Stimulated activated CD8-positive, alpha-beta memory T cell treated with anti-CD3 and anti-CD28 coated beads, Interleukin-15, amount 100 ng/mL, for 24 hours (primary cell): ENCODE measurements at places on chromosomes 12 and 14.

DNA sequence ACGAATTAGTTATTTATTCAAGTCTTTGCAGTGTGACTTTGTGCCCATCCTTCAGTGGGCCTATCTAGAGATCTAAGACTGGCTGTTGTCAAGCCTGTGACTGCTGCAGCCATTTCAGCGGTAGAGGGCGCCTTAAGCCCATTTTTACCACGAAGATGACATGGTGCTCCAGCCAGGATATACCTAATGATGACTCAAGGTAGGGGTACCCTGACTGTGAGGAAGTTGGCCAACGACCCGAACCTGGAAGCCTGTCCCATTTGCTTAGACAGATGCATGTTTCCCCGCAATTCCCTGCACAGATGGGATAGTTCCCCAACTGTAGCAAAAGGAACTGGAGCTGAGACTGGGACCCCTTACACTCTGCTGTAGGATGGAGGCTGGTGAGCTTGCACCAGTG is 41.3 kb downstream of the RAB3IP start:
- DNase-seq: no peak

GRCh38 chr12:32390572-32391219 is 8.7 kb upstream of the FGD4 start:
- no peak for DNase-seq

DNA sequence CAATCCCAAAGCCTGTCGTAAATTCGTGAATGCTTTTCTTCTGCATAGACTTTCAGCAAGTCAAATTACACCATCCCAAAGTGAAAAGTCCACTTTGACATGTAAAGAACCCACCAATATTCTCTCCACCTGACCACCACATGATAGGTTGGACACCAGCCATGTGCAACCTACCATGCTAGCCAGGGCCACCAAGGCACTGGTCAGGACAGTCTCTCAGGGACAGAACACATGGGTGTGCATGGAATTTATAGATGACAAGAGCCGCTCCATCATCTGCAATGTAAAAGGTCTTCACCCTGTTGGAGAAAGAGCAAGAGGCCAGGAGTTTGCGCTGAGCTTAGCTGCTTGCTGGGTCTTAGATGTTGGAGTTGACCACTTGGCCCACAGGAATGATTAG is 5.4 kb upstream of the KRT76 start:
- no peak for DNase-seq

GRCh38 chr14:70955543-70956480 is 48.6 kb downstream of the PCNX1 start:
- no peak for DNase-seq

DNA sequence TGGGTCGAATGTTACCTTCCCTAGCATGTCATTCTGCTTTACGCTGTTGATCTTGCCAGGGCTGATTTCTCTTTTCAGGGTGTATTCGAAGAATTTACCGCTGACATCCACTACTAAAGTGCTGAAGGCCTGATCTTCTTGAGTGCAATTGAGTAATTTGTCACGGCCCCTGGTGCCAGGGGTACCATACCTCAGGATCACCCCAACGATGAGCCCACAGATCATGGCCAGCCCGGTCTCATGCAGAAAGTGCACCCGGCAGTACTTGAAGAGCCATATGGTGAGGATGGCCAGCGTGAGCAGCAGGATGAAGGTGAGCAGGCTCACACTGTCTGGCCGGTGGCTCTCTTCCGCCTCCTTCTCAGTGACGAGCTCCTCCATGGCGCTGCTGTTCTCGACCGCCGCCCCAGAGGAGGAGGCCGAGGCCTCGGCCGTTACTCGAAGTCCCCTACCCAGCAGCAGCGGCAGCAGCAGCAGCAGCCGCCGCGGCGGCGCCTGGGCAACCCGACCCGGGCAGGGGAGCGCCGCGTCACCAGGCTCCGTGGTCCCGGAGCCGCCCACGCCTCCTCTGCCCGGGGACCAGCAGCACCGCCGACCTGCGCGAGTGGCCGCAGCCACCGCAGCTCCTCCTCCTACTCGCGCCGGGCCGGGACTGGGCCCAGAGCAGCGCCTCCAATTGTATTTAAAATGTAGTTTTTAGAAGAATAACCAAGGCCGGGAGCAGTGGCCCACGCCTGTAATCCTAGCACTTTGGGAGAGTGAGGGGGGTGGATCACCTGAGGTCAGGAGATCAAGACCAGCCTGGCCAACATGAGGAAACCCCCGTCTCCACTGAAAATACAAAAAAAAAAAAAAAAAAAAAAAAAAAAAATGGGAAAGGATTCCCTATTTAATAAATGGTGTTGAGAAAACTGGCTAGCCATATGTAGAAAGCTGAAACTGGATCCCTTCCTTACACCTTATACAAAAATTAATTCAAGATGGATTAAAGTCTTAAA is 58.5 kb upstream of the TMPO start:
- DNase-seq: no peak

GRCh38 chr14:58367296-58367695 is 28.4 kb upstream of the TOMM20L start:
- no peak for DNase-seq

- no peak for DNase-seq
These were observed 86.3 kb upstream of the TBX3 start for GRCh38 chr12:114770323-114770722.

GRCh38 chr12:54993181-54993835 is 8.7 kb upstream of the TESPA1 start:
- DNase-seq: no peak

GRCh38 chr12:91685917-91686316 is 459.7 kb downstream of the BTG1 start:
- DNase-seq: no peak

DNA sequence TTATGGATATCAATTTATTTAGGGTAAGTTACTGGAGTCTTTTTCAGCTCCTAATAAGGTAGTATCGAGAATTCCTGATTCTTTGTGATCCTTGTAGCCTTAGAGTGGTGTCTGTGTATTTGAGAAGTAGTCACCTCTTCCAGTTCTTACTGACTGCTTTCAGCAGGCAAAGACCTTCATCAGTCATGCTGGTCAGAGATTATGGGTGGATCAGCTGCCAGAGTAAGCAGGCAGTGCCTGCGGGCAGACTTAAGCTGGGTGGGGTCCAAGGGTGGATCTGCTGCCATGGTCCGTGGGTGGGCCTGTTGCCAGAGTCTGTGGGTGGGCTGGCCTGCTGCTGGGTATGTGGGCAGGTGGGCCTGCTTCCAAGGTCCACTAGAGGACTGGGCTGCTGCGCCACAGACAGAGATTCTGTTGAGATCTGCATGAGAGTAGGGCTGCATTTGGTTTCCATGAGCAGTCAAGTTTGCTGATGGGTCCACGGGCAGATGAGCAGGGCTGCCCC is 188.7 kb downstream of the ANO2 start:
- no peak for DNase-seq

DNA sequence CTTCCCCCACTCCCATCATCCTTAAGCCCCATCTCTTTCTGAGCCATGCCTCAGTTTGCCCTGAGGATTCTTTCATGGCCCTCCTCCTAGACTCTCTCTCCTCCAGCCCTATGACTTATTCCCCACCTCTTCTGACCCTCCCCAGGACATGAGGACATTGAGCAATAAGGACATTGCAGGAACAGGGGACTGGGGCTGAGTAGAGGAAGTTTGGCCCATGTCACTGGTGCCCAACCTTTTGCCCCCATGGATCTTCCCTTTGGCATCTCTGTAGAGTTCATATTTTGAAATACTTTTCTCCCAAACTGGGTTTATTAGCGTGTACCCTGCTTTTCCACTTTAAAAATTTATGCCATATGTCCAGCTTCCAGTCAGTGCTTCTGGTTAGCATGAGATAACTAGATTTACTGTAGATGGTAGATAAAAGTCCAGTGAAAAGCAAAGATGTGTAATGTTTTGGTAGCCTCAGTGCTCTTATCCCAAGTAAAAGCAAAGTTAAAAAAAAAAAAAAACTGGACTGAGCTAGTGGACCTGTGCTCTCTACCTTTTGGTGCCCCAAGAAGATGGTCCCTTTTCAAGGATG is 6.1 kb upstream of the LRP1-AS start:
- DNase-seq: no peak

DNA sequence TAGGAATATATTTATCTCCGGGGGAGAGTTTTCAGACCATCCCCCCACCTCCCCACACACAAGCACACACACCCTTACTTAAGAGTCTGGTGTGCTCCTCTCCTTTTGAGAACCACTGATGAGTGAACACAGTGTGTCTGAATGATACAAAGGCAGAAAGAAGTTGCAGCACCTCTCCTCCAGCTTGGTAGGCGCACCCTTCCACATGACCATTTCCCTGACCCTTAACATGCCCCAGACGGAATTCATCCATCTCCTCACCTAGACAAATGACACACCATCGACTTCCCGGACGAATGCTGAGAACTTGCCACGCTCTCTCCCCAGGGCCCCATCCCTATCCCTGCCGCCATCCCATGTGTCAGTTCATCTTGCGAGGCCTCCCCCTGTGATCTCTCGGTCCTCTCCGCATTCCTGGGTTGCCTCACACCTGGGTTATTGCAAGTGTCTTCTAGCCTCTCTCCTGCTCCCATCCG is 3.9 kb downstream of the TNFRSF1A start:
- DNase-seq: no peak

DNA sequence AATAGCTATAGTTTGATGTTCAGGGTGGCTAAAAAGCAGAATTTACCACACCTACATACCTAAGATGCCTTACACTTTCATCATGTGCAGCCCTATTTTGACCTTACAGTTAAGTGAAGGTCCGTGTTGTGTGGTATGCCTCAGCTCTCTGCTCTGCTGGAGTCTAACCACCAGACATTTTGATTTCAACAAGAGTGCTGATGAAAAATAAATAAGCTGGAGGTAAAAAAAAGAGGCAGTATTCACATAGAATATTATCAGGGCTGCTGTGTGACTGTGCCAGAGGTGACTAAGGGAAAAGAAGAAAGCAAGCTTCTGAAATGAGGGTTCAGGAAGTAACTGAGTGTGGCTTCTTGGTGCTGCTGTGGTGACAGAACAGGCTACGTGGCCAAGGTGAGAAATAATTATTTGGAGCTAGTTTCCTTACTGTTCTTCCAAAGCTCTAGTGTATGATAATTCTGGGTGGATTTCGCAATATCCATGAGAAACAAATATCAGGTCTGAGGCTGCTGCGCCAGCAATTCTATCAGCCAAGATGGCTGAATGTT is 188.8 kb downstream of the STXBP6 start:
- DNase-seq: no peak

DNA sequence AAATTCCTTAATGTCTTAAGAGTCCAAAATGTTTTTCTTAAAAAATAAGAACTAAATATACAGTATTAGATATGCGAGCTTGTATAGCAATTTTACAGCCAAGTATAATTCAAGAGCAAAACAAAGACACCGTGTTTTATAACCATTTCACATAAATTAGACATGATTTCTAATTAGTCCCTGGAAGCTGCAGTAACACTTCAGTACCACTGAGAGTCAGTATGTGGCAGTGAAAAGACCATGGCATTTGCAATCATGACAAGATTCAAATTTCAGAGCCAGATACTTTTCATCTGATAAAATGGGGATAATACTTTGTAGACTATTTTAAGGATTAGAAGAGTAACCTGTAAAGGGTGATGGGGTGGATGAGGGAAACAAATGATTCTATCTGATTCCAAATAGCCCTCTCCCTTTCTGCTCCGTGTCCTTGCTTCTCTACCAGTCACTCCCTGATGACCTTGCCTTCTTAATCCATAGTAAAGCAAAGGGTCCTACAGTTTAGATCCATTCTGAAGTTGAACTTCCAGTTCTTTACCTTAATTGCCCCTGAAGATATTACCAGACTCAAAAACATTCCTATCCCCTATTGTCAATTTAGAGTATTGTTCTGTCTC is 145.4 kb upstream of the ABCD2 start:
- DNase-seq: no peak

- DNase-seq: peak; percentile 20
These were observed 32.6 kb downstream of the DTX1 start for GRCh38 chr12:113088971-113089756.

GRCh38 chr14:34051966-34052657 is 101.2 kb upstream of the EGLN3 start:
- no peak for DNase-seq

GRCh38 chr14:55073856-55074255 is 22.4 kb downstream of the MAPK1IP1L start:
- DNase-seq: no peak

DNA sequence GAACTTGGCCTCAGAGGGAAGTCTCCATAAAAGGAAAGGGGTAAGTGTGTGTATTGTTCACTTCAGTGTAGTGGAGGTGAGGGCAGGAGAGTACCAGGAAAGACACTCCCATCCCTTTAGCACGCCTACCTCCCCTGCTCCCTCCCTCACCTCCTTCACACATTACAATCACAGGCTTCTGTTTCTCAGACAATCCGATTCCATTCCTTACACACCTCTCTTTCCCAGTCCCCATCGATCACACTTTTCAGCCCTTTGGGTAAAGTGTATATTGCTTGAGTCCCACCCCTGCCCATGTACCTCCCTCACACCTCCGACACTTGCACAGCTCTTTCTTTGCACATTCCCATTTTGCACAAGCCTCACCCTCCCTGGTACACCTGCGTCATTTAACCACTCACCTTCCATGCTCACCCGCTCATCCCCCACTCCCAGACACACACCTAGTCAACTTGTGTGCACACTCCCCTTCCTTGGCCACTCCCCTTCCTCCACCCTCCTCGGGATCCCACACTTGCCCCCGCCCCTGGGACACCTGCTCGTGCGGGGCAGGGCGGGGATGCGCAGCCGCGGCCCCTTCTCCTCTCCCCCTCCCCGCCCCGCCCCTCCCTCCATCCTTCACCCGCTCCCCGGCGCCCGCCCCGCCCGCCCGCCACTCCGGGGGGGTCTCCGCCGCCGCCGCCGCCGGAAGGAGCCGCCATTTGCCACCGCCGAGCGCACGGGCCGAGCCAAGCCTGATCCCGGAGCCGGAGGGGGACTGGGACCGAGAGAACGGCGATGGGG is at the start of gene MARCHF9:
TSS of gene MARCHF9 (plus strand) at position 693 of the 783 bp plus-strand sequence. CDS start 426 bp downstream, outside the sequence.
- DNase-seq: no peak

GRCh38 chr12:47941871-47942613 is 21.4 kb upstream of the TMEM106C start:
- DNase-seq: no peak

DNA sequence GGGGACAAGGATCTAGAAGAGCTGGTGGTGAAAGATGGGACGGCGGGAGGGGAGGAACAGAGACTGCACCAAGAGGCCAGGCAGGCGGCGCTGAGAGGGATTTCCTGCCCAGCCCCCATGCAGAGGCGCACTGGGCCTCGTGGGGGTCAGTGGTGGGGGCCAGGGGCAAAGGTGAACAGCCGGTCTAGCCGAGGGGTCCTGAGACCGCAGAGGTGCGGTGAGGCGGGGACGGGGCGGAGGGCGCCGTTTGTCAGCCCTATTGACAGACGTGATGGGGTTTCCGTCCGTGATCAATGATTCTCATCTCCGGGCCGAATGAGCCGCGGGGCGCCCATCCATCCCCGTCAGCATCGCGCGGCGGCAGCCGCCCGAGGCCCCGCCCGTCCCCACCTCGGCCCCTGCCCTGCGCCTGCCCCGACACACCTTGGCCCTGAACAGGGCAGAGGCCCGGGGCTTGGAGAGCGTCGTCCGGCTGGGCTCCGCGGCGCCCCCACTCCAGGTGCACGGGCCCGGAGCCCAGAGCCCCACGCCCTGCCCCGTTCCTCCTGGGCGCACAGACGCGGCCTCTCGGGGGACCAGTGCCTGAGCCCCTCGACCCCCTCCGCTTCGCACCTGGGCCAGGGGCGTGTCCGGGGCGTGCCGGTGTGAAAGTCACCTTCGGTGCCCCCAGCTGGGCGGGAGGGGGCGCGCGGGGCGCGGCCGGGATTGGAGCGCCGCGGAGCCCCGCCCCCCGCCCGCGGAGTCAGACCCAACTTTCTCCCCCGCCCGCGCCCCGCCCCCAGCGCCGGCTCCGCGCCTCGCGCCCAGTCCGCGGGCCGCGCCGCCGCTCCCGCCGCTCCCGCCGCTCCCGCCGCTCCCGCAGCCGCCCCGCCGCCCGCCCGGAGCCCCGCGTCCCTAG is at the start of gene NXPH4:
TSS of gene NXPH4 (plus strand) at position 781 of the 898 bp plus-strand sequence. CDS start 176 bp downstream, outside the sequence.
- DNase-seq: no peak
